Activated naive CD4-positive, alpha-beta T cell treated with anti-CD3 and anti-CD28 coated beads, Interleukin-2, amount 50 U/mL, for 72 hours (primary cell): ENCODE measurements at places on chromosomes 7 and 10. TPM values are rescaled to one million over a fixed set of nuclear protein-coding genes. Genes with fewer than 3 reads are reported as not detected.

DNA sequence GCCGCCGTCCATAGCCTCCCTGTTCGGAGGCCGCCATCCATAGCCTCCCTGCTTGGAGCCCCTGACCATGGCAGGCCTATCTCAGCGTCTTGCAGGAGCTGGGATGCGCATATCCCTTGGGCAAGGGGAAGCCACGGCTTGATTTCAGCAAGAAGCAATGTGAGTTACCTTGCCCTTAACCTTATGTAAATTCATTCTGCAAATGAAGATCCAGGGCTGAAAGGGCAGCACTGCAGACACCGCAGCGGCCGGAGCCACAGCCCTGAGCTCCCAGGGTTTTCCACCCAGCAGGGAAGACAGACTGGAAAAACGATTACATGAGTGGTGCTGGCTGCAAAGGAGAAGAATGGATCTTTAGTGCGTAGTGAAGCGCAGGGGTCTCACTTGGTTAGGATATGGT lies 95.8 kb downstream of the SEC61G start:
- no peak for DNase-seq

GRCh38 chr10:44053391-44053790 lies 331.5 kb downstream of the CXCL12 start:
- no peak for DNase-seq

IFIT1 gene
- 1.6 TPM for total RNA-seq

- no peak for DNase-seq
These were observed 27.1 kb downstream of the PARP12 start for GRCh38 chr7:140035400-140036223.

GRCh38 chr10:73653701-73654100 lies 2.1 kb downstream of the SYNPO2L start:
- no peak for DNase-seq

GRCh38 chr7:96870185-96870584 lies 135.2 kb upstream of the DLX6 start:
- no peak for DNase-seq

- DNase-seq = no peak
These were observed 182.8 kb downstream of the SEC23IP start for GRCh38 chr10:120075349-120075748.

GRCh38 chr10:24824124-24824523 lies 100.4 kb upstream of the ARHGAP21 start:
- DNase-seq = no peak

DNA sequence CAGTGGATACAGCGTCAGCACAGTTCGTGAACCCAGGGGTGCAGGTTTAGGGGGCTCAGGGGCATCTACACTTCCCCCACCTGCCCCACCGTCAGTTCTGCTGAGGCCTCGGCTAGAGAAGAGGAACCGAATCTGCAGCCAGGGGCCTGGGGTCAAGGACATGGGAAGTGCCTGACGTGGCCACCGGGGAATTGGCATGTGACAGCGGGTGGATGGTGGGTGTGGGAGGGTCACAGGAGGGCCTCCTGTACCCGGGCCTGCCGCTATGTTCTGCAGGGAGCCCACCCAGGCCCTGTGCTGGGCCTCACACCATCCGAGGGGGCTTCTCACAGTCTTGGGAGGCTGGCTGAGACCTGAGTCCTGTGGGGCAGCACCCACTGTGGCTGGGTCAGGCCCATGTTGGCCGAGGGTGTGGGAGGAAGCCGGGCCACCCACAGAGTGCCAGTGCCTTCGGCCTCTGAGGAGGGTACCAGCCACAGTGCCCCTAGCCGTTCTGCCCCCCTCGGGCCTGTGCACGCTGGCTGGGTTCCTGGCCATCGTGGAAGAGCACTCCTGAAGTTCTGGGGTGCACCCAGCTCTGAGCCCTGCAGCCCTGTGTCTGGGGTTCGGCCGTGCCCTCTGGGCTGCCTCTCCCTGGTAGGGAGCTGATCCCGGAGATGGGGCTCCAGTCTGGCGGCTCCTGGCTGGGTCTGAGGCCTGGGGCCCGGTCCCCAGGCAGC lies 5.9 kb downstream of the TTYH3 start:
- DNase-seq = no peak

AIMP2 gene
- total RNA-seq = 31.5 TPM

- DNase-seq = no peak
These were observed 2.8 kb downstream of the MCU start for GRCh38 chr10:72694476-72695369.

RAMP3 gene
- 0.50 TPM for total RNA-seq

DNA sequence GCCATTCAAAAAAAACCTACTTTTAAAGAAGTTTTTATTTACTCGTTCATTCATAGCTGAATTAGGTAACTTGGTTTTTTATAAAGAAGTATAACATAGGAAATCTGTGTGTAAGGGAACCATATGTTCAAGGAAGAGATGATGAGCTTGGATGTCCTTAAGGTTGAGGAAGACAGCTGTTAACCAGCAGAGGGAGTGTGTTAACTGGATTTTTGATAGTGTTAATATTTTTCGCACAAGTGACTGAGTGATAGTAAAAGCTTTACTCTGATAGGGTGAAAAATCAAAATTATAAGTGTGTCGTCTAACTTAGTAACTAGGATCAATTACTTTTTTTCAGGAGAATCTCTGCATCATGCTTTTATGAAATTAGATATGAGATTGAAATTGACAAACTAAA lies 134.7 kb downstream of the ARL5B start:
- no peak for DNase-seq

DNA sequence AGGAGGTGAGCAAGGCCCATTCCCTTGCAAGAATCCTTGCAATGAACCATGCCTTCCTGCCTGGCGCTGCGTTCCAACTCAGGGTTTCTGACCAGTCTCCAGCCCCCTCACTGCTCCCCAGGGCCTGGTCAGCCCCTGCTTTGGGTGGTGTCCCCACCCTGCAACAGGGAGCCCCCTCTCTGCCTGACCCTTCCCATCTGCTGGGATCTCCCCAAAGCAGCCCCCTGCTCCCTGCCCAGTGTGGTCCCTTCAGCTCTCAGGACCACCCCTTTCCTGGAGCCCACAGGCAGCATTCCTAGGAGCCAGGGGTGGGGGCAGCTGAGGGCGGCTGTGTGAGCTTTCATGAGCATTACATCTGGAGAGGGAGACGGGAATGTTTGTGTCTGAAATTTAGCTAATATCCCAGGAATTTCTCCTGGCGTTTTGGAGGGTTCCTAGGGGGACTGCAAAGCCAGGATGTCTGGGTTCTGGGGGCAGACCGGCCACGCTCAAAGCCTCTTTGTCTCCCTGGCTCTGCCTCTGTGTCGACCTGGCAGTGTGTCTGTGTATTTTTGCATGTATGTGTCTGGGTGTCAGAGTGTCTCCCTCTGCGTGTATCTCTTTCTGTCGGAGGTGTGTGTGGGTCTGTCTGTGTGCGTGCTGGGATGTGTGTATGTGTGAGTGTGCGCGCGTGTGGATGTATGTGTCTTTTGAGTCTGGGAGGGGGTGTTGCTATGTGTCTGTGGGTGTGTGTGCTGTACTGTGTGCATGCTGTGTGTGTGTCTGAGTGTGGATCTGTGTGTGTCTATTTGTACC lies 300.5 kb upstream of the ZMIZ1 start:
- DNase-seq = no peak

- DNase-seq = no peak
These were observed 112.5 kb downstream of the GRID1 start for GRCh38 chr10:86254081-86254480.

DNA sequence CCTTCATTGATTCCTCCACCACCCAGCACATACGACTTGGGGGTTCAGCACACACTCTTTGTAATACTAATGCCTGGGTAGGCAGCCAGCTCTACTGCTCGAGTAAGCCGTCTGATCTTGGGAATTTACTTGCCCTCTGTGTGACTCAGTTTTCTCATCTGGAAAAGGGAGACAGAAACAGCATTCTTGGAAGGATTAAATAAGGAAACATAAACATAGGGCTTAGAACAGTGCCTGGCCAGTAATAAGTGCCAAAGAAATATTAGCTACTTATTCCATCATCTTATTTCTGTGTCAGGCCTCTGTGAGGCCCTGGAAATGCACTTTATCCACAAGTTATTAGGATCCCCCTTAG lies 130.1 kb downstream of the TNS3 start:
- no peak for DNase-seq

DNA sequence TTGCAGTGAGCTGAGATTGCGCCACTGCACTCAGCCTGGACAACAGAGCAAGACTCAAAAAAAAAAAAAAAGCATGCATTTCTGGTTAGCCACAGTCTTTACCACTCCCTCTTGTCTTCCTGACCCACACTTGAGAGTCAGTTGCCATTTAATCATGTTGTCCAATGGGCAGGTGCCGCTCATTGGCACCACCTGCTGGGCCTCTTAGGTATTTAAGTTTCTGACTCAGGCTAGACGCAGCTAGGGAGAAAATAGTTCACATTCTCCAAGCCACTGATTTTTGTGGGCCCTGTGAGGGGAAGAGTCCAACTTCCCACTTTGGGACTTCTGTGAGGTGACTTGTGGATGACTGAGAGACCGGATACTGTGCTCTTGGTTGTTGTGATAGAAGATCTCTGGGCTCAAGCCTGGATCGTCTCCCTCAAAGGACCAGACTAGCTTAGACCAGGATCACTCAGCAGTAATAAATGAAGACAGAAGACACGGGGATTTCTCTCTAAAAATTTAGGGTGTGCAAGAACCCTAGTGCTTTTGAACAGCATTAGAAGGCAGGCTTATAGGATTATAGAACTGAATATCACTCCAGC lies 26.8 kb upstream of the SORCS3 start:
- DNase-seq = peak; percentile 64

DNA sequence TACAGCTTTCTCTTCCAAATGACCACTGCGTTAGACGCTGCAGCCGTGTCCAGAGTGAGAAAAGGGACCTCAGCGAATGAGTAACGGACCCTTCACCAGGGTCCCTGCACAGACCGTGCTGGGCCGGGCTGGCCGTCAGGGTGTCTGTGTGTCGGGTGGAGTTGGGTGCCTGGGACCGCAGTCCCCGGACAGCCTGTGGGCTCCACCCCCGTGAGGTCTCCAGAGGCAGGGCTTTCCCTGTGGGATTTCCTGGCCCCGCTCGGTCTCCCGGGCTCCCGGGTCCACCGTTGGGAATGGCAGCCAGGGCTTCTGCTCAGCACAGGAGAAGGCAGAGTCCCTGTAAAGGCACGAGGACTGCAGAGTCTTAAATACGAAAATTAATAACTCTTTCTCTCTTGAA lies 509.7 kb downstream of the TCERG1L start:
- no peak for DNase-seq

GRCh38 chr10:8829592-8829991 lies 775.1 kb downstream of the GATA3 start:
- DNase-seq = no peak

SLC39A12 gene
- not detected for total RNA-seq

DNA sequence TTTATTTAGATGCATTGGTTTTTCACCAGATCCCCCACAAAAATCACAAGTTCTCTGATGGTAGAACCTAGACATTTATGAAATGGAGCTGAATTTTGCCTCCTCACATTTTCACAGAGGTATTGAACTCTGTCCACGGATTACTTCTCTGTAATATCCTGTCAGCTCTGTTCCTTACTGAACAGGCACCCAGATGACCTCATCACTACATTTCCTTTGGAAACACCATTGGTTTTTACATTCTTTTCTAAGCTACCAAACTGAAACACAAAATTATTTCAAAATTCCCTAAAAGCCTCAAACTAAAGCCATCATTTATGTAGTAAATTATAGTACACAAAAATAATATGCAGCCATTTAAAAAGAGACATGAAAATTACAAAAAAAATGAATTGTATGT lies 98.3 kb upstream of the KCNIP2 start:
- DNase-seq = no peak

KIF5B gene
- 48.5 TPM for total RNA-seq

ABCA13 gene
- total RNA-seq = not detected

- no peak for DNase-seq
These were observed 37.1 kb downstream of the MTURN start for GRCh38 chr7:30171766-30172447.

- no peak for DNase-seq
These were observed 622.6 kb upstream of the CELF2 start for GRCh38 chr10:10394933-10395658.

KCP gene
- 0.16 TPM for total RNA-seq

ITIH5 gene
- total RNA-seq = not detected

DNA sequence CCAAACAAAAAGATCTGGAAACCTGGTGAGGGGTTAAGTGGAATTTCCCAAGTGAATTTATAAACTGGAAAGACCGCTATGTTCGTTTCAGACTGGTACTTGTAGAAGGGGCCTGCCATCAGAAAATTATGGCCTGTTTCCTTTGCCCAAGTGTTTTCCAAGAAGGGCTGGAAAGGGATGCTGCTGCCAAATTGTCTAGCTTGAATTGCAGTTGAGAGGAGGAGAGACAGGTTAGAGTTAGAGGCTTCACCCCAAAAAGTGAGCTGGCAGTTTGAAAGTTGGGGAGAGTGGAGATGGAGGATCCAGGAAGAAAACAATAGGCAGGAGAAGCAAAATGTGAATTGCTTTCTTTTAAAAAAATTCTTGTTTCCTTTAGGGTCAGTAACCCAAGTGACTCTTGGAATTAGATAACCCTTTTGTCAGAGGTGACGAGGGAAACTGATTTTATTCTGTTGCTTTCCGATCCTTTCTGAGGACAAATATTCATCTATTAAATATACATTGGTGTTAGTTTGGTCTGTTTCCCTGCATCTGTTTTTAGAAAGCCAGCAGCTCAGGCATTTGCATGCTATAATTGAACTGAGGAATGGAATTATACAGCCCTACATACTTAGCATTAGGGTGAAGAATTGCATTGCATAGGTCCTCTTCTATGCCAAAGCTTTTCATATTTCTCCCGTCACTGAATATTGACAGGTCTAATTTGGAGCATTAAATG lies 82.5 kb upstream of the PRR15 start:
- DNase-seq = no peak

GBX1 gene
- total RNA-seq = not detected

PLCE1 gene
- 0.04 TPM for total RNA-seq

DNA sequence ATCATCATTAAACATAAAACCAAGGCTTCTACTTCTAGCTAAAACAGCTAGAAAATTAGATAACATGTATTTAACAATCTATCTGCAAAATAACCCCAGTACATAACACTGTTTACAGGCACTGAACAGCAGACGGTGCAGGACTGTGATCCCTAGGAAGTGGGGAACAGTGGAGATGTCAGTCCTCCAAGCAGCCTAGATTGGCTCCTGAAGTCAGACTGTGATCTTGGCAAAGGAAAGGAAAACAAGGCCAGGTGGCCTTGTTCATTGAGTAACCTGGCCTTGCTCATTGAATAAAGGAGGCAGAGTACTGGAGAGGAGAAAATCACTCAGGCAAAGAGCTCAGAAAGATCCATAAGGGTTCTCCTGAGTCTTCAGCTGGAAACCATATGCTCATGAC lies 77.7 kb upstream of the DIP2C start:
- DNase-seq = no peak

- DNase-seq = no peak
These were observed at the start of gene MUC3A for GRCh38 chr7:100949227-100949932. Gene MUC3A (plus strand): TSS chr7:100949534. CDS start chr7:100949625, 91 bp downstream.

GRCh38 chr10:105950410-105950809 lies 1214.1 kb downstream of the SORCS1 start:
- peak; percentile 25 for DNase-seq
